CD4-positive, alpha-beta T cell treated with Interleukin-10 for 1 hour (primary cell): ENCODE measurements at places on chromosomes 7 and 10.

DNA sequence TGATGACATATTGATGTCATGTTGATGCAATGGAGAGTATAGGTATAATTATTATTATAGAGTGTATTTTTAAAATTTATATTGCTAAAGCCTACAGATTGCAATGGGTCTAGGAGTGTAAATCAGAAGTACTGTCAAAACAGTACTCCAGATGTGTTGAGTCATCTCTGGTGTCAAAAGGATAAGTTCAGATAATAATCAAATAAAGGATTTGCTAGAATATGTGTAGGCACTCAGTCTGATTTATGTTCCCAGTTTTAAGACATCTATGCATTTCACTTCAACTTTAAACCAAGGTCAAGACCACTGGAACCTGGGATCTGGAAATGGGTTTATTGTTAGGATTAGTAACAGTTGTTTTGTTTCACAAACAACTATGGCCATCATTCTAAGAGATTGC lies 342.3 kb upstream of the BMPER start:
- DNase-seq, result no peak

DNA sequence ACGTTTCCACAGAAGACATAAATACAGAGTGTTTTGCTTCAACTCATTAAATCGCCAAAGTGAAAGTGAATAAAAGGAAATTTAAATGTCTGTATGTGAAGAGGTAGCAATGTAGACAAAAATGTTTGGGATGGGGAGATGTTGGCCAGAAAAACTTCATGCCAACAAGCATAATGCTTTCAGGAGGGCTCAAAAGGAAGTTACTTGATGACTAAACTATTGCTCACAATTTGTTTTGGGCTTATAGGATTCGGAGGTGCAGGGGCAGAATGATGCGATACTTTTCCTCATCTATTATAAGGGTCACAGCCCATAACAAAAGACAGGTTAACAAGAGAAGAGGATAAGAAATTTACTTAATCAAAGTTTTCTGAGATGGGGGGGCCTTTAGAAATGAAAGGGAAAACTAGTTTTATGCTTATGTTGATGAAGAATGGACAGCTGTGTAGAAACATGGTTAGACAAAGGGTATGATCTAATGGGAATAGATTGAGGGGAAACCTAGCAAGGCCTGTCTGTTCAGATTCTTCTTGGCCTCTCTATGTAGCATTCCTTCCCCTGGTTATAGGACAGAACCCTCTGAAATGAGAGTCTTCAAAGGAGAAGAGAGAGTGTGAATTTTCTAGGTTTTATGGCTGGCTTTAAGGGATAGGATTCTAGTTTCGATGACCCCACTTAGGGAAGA lies 898.6 kb downstream of the LRMDA start:
- DNase-seq, result no peak

DNA sequence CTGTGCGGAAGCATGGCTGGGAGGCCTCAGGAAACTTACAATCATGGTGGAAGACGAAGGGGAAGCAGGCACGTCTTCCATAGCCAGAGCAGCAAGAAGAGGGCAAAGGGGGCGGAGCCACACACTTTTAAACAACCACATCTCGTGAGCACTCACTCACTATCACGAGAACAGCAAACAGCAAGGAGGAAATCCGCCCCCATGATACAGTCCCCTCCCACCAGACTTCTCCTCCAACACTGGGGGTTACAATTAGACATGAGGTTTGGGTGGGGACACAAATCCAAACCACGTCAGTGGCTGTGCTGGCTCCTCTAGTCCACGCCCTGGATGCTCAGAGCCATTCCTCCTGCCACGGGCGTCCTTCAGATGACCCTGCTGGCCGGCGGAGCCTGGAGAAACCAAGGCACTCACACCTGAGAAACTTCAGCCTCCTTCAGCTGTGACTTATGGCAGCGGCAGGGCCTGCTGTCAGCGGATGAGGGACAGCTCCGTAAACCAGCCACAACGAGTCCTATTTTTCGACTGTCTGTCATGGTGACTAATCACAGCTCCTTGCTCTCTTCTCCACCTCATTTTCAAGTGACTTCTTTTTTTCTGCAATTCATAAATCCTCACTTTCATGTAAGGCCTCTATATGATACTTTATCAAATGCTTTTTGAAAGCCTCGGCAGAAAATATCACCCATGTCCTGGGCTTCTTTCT lies 167.9 kb upstream of the PFKP start:
- DNase-seq, result no peak

- DNase-seq, result no peak
Measured at GRCh38 chr7:39617005-39617404, 6.4 kb upstream of the RALA start.

DNA sequence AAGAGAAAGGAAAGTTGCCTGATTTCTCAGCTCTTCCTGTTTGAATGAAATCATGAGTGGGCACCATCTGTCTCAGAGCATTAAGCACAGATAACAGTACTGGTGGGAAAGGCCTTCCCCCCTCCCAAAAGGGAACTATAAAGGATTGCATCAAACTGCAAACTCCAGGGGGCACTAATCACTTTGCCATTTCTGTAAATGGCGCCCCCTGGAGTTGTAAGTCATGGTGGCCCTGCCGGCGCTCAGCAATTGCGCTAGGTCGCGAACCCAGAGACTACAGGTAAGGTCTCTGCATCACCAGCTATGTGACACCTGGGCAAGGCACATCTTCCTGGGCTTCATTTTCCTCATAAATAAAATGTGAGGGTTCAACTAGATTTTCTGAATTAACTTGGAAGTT lies 11.1 kb downstream of the LRRC4 start:
- peak; percentile 10 for DNase-seq

DNA sequence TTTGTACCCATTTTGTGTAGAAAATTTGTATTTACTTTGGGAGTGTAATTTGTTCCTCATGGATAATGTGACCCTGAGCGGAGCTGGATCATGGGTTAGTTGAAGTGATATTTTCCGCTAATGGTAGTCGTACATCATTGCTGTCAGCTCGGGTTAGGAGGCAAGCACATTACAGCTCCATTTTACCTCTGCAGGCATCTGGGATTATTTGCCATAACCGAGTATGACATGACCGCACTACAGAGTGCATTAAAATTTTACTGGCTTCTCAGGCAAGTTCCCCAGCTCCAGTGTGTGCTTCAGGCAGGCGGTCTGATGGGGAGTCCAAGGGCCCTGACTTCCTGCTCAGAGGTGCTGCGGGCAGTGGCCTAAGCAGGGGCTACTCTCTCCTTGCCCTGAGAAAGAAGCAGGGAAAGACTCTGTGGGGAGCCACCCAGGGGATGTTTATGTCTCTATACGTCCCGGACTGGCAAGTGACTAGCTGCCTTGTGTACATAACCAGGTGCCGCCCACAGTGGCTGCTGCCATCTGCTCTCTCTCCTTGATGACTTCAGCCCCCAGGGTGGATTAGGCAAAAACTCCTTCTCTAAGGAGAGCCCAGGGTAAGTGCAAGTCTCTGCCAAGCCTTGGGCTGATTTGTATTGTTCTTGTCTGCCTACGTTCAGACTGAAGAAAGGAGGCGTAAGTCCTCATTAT lies 685.3 kb upstream of the GALNT17 start:
- no peak for DNase-seq

DNA sequence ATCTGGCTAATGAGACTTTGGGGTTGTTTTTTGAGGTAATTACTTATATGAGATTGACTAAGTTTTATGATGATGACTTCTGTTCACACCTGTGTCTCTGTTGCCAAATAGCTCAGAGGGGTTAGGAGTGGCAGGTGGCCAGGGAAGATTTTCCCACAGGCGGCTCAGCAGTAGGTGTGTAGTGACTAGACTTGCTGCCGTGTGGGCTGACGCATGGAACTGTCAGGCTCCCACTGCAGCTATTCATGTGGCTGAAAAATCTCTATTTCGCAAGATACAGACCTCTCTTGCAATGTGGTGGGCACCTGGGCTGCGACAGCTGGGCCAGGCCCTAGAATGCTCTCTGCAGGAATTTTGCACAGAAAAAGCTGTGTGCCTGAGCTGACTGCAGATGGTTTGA lies 1.4 kb downstream of the CPA4 start:
- no peak for DNase-seq

DNA sequence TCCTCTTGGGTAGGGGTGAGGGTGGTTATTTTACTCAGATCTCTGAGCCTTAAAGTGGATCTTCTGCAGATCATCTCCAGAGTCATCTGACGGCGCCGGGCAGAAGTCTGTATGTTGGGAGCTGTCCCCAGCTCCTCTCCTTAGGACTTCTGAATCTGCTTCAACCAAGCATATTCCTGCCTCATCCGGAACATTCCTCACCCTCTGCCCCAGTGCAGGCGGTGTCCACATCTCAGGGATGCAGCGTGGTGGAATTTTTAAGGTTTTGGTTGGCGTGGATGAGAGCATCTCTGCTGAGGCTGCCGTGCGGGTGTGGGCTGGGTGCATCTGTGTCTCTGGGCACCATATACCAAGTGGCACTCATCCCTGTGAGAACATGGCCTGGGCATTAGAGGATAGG lies 148.3 kb downstream of the MGMT start:
- no peak for DNase-seq

- DNase-seq, result no peak
Measured at GRCh38 chr7:12491526-12491925, 79.0 kb upstream of the SCIN start.

- no peak for DNase-seq
Measured at GRCh38 chr7:8605221-8605620, 171.8 kb downstream of the NXPH1 start.

DNA sequence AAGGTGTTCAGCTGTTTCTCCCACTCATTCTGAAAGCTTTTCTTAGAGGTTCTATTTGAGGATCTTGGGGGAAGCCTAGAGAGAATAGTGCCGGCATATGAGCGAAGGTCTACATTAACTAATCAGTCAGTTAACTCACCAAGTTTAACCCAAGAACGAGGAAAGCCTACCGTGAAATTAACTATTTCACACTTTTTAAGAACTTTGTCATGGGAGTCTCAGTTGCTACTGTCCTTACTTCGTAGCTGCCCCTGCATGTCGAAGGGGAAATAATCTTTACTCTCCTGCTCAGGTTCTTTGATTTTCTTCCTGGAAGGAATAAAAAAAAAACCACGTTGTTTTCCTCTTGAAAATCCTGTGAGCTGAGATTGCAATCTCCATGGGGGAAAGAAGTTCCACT lies 115.1 kb downstream of the FRMD4A start:
- DNase-seq, result no peak

DNA sequence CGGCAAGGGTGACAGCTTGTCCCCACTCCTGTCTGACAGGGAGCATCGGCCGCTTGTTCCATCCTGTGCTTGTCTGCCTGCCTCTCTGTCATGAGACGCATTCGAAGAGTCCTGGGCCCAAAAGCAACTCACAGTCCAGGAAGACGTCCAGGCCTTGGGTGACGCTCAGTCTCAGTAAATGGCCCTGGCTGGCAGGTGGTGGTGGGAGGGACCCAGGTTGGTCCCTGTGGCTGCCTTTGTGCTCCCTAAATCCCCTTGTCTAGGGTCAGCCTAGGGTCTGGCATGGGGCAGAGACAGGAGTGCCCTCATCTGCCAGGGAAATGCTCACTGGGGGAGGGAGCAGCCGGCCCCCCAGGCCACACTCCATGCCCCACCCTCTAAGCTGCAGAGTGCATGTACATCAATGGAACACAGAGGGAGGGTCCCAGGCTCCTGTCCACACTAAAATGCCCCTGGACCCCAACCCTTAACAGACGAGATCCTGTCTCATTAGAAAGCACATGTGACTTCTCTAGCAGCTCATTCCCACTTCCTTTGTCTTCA lies 295.2 kb upstream of the ZNF32 start:
- DNase-seq, result no peak

- DNase-seq, result no peak
Measured at GRCh38 chr7:157998884-157999552, 588.6 kb downstream of the PTPRN2 start.

GRCh38 chr7:90988996-90989765 lies 275.1 kb upstream of the FZD1 start:
- DNase-seq, result no peak

DNA sequence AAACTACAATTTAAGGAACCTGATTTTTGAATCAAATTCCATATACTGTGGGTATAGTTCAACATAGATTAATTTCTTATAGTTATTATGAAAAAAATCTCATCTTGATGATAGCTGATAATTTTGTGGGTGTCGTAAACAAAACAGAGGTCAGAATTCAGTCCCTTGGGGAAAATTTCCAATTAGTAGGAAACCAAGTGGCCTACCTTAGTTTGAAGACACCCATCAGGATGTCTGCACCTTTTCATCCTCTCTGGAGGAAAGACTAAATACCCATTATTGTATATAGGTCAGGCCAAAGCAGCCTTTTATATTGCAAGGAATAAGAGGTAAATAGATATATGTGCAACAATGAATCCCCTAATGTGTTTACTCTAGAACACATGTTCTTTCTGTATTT lies 6.4 kb downstream of the IKZF1 start:
- DNase-seq, result peak; percentile 23

DNA sequence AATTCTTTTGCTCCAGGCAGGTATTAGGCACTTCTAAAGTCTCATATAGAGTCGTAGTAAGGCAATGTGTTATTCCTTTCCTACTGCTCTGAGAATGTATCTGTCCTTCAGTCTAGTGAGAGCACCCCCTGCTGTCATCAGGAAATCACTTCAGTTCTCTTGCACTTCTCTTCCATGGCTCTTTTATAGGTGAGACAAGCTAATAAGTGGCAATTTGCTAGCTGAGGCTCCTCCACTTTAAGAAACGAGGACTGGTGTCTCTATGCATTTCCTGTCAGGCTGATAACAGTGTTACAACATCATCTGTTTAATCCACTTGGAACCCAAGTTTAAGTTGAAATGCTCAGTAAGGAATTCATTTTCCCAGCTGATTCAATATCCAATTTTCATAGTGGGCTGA lies 350.6 kb downstream of the TFEC start:
- peak; percentile 20 for DNase-seq
